Cardiac muscle cell (in vitro differentiated cells and primary cell): ENCODE measurements at places on chromosomes 13 and 19. TPM values are rescaled to one million over a fixed set of nuclear protein-coding genes. Genes with fewer than 3 reads are reported as not detected.

The BEST2 gene
- total RNA-seq: not detected in 2 replicates

- peaks cover 23% of the 10 kb centered on the region for H3K4me1 ChIP-seq
- H3K27ac ChIP-seq: peak overlapping the region; percentile 57
- DNase-seq: no peak
- H3K27me3 ChIP-seq: no peaks in the 10 kb centered on the region
- no peak overlapping the region for H3K4me3 ChIP-seq
- no peaks in the 10 kb centered on the region for H3K36me3 ChIP-seq
Measured at GRCh38 chr13:42355092-42355485, 83.1 kb downstream of the AKAP11 start.

DNA sequence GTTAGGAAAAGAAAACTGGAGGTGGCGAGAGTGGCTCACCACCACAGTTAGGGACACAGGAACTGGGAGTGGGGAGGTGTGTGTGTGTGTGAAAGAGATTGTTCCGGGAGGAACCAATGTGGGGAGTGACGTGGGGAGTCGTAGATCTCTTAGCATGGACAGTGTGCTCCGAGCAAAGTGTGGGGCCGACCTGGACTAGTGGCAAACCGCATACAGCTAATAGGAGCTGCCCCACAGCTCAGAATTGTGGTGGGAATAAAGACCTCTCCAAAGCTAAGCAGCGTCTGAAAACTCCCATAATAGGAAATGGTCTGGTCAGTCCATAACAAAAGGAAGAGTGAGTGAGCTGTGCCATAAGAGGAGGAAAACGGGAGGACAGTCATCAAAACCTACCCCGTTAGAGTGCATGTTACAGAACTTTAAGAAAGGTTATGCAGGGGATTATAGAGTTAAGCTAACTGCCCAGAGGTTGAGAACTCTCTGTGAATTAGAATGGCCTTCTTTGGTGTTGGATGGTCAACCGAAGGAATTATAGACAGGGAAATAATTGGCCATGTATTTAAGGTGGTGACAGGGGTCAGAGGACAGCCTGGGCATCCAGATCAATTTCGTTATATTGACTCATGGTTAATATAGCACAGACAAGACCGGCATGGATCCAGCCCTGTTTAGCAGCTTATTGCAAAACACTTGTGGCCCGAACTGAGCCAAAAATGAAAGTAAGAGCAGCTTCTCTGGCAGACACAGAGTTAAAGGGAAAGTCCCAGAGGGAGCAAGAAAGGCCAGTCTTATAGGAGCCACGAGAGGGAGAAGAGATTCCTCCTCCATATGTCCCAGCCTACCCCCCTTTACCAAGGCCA lies 8.9 kb upstream of the SLC15A1 start:
- no peak overlapping the region for H3K4me3 ChIP-seq
- DNase-seq: peak; percentile 84

The CEACAM8 gene
- total RNA-seq: not detected in 2 replicates
